SK-MEL-5 (cell line): ENCODE measurements at places on chromosomes 12 and 14.

DNA sequence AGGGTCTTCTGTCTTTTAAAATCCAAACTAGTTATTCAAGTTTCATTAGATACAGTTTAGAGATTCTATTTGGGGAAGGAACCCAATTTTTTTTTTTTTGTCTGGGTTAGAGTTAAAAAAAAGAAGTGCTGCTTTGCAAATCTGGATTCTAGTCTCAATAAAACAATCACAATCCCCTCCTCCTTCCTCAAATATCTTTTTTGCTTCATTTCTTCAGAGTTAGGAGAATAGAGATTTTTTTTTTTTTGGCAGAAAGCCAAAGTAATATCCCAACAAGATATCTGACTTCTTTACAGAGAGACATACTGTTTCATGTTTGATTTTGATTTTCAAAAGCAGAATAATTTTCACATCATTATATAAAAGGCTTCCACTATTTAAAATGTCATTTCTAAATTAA, 201.9 kb downstream of the FOXN3 start:
- no peak for DNase-seq

- no peak for DNase-seq
Measured at GRCh38 chr12:47730341-47730744, 5.1 kb upstream of the ENDOU start.

DNA sequence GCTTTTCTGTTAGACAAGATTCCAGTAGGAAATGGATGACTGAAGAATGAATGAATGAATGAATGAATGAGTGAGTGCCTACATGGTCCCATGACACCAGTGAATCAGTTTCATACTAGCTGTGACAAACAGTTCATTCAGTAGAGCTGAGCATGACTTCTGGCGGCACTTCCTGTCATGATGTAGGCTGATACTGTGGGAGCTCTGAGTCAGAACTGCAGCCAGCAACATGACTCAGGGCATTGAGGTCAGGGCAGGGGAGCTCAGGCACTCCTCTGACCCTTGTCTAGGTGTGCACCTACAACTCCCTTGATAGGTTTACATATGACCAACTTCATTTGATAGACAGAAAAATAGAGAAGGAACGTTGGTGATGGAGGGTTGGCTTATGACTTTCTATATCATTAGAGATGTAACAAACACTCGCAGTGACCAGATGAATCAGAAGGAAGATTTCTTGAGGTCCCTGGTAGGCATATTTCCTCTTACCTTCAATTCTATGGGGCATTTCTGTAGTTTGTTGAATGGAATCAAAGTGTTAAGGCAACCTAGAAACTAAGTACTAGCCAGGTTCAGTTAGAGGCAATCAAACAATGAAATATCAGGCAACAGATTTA, 139.3 kb upstream of the ARHGAP5 start:
- DNase-seq: peak; percentile 99

DNA sequence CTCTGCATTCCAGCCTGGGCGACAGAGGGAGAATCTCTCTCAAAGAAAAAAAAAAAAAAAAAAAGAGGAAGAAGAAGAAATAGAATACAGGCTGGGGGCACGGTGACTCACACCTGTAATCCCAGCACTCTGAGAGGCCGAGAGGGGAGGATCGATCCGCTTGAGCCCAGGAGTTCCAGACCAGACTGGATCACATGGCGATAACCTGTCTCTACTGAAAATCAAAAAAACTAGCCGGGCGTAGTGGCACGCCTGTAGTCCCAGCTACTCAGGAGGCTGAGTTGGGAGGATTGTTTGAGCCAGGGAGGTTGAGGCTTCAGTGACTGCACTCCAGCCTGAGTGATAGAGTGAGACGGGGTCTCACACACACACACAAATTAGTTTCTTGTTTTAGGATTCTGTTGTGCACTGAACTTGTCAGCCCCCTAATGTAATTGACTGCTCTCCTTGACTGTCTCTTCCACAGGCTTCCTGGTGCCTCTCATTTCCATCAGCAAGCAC, 963 bp upstream of the TINF2 start:
- no peak for DNase-seq

DNA sequence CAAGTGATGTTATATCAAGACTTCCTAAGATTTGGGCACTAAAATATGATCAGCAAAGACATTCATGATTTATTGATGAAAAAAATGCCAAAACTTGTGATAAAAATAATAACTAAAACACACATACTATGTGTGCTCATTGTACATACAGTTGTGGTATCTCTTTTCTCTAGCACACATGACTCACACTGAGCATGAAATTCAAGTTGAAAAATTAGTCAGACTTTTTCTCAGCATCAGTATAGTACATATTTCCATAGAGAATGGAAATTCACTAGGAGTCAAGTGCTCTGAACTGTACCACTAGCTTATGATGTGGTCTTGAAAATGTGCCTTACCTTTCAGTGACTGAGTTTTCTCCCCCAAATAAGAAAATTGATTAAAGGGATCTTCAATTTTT, 471.8 kb upstream of the FLRT2 start:
- DNase-seq: no peak

- DNase-seq: no peak
Measured at GRCh38 chr12:82149045-82149444, 209.1 kb downstream of the CCDC59 start.

DNA sequence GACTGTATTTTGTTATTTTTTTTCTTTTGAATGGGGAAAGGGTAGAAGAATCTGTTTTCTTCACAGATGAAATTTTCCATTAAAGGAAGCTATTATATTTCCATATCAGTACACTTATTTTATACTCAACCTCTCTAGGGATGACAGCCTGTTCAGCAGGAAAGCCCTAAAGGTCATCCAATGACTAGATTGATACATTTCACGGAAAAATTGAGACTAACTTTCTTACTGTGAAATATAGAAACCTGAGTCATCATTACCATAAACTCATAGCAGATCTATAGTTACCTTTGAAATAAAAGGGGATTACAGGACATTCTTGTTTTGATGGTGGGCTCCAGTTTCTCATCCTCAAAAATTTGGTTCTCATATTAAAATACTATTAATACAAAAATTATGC, 36.1 kb upstream of the PTCSC3 start:
- DNase-seq: no peak

DNA sequence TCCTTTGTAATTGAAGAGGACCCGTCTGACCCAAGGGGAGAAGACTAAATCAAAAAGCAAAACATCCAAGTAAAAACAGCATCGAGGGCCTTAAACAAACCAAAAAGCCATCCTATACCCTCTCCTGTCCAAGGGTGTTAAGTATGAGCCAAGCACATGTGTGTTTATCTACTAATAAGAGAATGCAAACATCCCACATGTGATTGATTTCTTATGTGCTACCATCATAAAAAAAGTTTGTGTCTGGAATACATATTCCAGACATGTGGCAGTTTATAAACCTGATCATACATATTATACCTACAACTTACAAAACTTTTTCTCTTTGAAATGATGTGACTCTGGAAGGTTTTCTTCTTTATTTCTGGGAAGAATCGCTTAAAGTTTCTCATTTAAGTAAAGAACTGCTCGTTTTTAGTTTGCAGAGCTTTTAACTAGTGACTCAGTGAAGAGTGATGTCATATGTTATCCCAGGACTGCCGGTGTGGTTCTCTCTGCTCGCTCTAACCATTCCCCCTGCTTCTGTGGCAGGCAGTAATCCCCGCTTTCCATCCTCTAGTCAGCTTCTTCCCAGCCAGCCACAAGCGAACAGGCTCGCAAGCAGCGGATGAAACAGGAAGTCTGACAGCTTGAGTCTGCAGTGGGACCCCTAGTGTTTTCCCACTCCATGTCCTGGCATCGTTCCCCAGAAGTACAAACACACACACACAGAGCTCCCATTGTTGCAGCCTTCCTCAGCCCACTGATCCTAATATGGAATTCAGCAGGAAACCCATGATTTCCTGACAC, 431 bp upstream of the RHOJ start:
- peak; percentile 98 for DNase-seq

- no peak for DNase-seq
Measured at GRCh38 chr12:132530447-132530846, 40.5 kb downstream of the FBRSL1 start.

- DNase-seq: no peak
Measured at GRCh38 chr12:123367511-123367910, 2.9 kb upstream of the SBNO1 start.

DNA sequence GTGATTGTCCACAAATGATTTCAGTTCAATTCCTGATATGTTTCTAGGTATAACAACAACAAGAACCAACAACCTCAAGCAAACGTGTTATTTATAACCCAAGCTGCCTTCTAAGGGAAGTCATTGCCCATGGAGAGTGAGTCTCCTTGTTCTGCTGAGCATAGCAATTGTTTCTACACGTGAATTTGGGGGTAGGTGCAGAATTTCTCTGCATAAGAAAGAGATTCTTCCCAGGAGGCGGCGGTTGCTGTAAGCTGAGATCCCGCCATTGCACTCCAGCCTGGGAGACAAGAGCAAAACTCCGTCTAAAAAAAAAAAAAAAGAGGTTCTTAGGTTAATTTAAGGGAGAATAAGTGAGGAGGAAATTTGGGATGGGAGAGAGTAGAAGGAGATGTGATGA, 226.5 kb upstream of the PELI2 start:
- DNase-seq: no peak

GRCh38 chr12:92036061-92036620, 109.5 kb downstream of the BTG1 start:
- DNase-seq: no peak

GRCh38 chr14:34649344-34649743, 19.4 kb upstream of the SNX6 start:
- DNase-seq: no peak

- DNase-seq: peak; percentile 34
Measured at GRCh38 chr12:83434600-83434999, 747.9 kb downstream of the TMTC2 start.

DNA sequence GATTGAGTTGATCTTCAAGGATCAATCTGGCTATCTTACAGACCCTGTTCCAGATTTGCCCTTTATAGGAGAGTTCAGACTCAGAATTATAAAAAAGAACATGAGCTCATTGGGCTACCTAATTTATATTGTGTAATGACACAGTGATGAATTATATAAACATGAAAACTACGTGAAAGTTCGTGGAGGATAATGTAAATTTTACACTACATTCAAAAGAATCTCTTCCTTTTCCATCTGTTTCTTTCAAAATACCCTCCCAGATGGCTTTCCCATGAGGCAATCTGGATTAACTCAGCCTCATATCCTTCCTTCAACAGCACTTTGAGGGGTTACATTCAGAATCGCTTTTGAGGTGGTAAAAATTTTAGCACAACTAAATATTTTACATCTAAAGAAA, 129.3 kb downstream of the HMGA2 start:
- DNase-seq: no peak

GRCh38 chr12:95258151-95258550, 40.5 kb downstream of the VEZT start:
- DNase-seq: no peak

GRCh38 chr14:79378020-79378419, 833.3 kb downstream of the DIO2 start:
- DNase-seq: no peak

GRCh38 chr12:12837025-12837812, 24.1 kb downstream of the DDX47 start:
- peak; percentile 76 for DNase-seq

DNA sequence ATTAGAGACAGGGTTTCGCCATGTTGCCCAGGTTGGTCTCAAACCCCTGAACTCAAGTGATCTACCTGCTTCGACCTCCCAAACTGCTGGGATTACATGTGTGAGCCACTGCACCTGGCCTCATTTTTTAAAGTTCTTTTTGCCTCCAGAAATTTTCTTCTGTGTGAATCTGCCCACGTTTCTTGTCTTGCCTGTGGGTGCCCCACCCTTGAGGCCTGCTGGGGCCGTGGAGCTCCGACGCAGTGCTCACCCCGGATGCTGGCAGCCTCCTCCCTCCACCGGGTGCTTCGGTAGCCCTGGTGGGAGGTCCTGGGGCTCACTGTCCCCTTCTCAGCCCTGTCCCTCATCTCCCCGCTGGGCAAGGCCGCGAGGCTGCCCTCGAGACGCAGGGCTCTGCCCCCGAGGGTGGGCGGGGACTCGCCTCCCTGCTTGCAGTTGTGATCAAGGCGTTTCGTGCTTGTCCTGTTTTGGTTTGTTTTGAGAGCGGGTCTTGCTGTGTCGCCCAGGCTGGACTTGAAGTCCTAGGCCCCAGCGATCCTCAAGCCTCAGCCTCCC, 19.5 kb upstream of the CRIP2 start:
- DNase-seq: no peak

GRCh38 chr14:88975043-88975830, 150.8 kb downstream of the TTC8 start:
- no peak for DNase-seq

DNA sequence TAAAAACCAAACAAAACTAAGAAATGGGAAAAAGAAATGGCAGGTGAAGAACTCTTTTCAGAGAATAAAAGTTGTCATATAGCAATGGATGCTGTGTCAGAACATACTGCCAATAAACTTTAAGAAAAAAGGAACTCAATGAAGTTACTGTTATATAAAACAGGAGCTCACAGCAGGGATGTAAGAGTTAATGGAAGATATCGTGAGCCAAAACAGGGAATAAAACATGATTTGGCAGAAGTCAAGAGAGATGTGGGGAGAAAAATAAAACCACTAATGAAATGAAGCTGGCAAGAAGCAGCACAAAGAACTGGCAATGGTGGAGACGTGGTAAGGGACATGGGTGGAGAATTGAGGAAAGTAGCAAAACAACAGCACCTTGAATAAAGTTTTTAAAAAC, 61.0 kb downstream of the TAOK3 start:
- DNase-seq: peak; percentile 21

GRCh38 chr12:27333403-27334009, 870 bp downstream of the BMAL2 start:
- DNase-seq: no peak

GRCh38 chr12:48750215-48750614, 33.7 kb upstream of the CCNT1 start:
- DNase-seq: no peak

DNA sequence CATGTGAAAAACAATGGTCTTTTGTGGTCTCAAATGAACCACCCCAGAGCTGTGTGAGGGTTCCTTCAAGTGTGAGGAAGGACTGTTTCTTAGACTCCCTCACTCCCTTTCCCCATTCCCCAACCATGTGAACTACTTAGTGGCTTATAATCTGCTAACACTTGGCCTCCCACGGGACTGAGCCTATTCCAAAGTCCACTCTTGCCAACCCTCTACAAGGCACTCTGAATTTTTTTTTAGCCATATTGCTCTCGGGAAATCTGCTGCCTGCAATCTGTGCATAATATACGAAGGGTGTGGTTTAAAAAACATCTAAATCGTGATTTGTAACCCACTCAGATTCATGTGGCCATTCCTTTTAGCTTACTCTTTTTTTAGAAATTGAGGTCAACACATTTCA, 2.6 kb downstream of the SVOP start:
- DNase-seq: peak; percentile 58

DNA sequence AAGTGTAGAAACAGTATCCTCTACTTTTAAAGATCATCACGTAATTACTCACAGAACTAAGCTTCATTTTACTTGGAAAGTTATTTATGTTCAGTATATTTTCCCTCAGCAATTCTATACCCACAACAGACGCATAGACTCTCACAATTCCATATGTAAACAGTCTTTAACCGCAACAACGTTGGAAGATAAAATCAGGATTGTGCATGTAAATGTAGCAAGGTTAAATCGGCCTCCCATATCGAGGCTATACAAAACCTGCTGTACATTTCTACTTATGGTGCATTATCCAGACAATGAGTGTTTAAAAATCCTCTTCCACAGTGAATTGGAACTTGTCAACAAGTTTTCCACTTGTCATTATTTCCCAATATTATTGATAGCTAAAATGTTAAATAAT, 581.1 kb downstream of the SLC16A7 start:
- DNase-seq: no peak

GRCh38 chr14:21912367-21912766, 238.7 kb upstream of the OR4E1 start:
- no peak for DNase-seq
